ENCODE measurements at places on chromosomes 2 and 18. TPM values are rescaled to one million over a fixed set of nuclear protein-coding genes. Genes with fewer than 3 reads are reported as not detected.

DNA sequence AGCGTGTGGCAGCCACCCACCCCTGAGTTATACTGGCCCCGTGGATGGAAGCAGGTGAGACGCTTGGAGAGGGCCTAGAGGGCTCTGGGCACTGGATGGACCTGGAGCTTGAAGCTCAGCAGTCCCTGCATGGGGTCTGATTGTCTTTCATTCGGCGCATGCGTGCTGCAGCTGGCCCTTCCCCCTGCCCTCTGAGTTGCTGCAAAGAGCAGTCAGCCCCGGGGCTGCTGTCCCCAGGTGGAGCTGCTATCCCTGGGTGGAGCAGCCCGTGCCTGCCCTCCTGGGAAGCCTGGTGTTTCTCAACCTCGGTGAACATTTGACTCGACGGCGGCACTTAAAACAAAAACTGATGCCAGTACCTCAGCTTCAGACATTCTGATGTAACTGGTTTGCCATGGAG is 29.6 kb downstream of the IGFBP5 start:
- no peak for DNase-seq

- no peak for DNase-seq
Observed at GRCh38 chr2:216789081-216789480, 70.8 kb downstream of the TNP1 start.

GRCh38 chr2:201223089-201224073 is 37.0 kb upstream of the CASP8 start:
- no peak for DNase-seq

Gene RIF1
- 60.7 TPM for polyA plus RNA-seq

- no peak for DNase-seq
Observed at GRCh38 chr18:49490246-49490762, 3.3 kb upstream of the C18orf32 start.

Gene PROC
- polyA plus RNA-seq = 0.50 TPM

DNA sequence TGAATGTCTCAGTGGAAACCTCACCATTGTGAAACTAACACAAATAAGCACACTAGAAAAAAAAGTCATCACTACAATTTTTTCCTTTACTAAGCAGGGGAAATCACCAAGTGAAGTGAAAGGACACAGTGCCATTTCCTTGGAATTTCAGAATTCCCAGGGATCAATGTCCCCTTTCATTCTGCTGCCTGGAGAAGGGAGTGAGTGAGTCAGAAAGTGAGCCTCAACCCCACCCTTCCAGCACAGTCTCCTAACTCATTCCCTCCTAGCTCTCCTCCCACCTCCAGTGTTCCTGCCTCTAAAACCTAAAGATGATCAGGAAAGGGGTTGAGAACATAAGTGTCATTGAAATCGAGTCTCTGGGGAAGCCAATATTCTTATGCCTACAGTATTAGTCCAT is 608.5 kb downstream of the RNF144A start:
- no peak for DNase-seq

GRCh38 chr2:54067851-54068375 is 47.5 kb upstream of the ACYP2 start:
- DNase-seq = no peak

GRCh38 chr2:64015898-64016297 is 3.3 kb downstream of the VPS54 start:
- no peak for DNase-seq

GRCh38 chr18:8504880-8505435 is 104.3 kb upstream of the RAB12 start:
- DNase-seq = no peak

DNA sequence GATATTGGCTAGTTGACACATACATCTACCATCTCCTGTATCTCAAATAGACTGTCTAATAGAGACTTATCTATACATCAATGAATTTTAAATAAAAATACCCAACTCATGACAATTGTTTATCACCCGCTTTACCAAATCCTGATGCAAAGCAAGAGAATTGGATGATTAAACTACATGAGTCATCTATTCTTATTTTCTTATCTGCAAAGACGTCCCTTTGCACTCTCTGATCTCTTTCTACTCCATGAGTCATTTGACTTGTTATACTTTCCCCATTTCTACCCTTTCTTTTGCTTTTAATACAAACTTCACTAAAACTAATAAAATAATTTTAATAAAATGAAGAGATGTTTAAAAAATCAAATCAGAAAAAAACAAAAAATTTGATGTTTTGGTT is 261.7 kb upstream of the MAP2 start:
- DNase-seq = no peak

DNA sequence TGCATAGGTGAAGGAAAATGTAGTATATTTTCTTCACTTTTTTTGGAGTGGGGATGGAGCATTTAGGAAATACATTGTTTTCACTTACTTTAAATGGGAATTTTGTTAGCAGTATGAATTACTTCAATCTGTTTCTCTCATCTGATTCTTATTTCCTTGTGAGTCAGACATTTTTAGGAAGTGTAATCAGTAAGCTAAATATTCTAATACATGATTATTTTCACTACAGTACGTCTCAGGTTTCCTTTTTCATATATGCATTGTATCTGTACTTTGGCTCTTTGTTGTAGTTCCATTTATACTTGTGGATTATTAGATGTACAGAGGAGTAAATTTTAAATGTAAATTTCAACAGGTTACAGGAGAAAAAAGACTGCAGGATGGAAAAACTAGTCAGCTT is 27.9 kb downstream of the GPD2 start:
- no peak for DNase-seq

GRCh38 chr2:85496436-85496835 is 42.5 kb upstream of the MAT2A start:
- DNase-seq = no peak
